ENCODE measurements at places on chromosomes 4 and X.
A peak's percentile ranks its signal among the peaks of the same experiment; 100 is the strongest.

- no peak for DNase-seq
Measured at GRCh38 chr4:35802644-35803043, 441.7 kb downstream of the ARAP2 start.

DNA sequence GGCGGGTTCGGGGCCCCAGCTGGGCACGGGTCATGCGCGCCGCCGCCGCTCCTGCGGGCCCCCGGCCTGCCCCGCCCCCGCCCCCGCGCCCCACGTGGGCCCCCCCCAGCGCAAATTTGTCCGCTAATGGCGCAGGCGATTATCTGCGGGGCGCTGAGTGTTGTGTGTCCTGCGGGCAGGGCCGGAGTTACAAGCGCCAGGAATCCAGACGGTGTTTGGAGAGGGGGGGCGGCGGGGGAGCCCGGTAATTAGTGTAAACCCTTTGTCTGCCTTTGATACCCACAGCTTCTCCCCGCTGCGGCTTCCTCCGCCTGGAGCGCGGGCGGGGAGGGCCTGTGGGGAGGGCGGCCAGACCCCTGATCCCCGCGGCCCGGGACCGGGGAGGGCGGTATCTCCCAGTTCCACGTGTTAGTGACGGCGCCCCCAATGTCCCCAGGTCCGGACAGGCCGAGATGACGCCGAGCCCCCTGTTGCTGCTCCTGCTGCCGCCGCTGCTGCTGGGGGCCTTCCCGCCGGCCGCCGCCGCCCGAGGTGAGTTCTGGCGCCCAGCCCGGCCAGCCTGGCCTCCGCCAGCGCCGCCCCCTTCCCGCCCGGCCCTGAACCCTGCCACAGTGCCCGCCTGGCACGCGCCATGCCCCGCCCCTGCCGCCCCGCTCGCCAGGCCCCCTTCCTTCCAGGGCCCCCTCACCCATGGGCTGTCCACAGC lies 761 bp downstream of the FGFRL1 start:
- DNase-seq = peak; percentile 31

DNA sequence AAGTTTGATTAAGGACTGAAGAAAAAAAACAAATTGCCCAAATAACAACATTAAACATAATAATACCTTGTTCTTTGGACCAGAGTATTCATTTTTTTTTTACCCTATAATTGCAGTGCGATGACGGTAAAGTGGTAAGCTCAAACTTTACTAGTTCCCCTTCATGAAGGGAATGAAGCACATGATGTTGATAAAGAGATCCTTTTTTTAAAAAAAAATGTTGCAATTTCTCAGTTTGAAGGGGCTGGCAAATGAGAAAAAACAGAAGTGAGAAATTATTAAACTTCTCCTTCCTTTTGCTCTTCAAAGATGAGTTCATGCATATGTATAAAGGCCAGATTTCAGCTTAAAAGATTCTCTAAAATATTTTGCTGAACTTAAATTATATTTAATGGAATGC lies 231.7 kb downstream of the C4orf33 start:
- DNase-seq = no peak

GRCh38 chr4:85600501-85600900 lies 125.6 kb downstream of the ARHGAP24 start:
- no peak for DNase-seq

DNA sequence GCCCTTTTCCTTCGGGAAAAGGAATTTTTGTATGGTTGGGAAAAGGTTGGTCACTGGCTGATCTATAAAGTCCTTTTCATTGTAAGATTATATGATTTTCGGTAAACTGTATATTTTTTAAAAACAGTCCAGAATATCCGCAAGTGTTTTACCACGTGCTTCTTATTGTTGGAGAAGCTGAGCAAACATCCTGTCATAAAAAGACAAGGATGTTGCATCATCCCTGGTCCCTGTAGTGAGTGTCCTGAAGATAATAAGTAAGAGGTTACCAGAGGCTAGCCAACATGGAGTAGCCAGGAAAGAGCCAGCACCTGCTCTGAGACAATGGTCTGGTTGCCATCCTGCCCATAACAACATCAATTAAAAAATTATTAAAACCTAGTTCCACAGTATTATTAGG lies 5.1 kb downstream of the CXCL9 start:
- no peak for DNase-seq

GRCh38 chrX:149758068-149758714 lies 15.7 kb upstream of the HSFX1 start:
- no peak for DNase-seq

GRCh38 chrX:94430091-94430490 lies 756.1 kb downstream of the FAM133A start:
- DNase-seq = no peak

- no peak for DNase-seq
Measured at GRCh38 chrX:18041656-18042055, 179.0 kb downstream of the BEND2 start.

DNA sequence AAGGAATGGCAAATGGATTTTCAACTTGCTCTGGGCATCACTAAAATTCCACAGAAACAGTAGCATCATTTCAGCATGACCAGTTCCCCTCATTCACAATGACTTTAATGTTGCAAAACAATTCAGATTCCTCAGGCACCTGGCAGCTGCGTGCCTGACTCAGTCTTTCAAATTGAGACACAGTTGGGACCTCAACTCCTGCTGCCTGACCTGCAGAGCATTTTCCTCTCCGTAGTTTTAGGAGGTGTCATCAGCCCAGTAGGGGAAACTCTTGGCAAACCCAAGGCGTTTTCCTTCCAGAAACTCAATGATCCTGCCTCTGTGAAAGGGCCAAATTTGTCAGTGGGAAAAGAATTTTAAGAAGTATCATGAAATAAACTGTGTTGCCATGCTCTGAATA lies 388.9 kb downstream of the SPRY1 start:
- no peak for DNase-seq

- DNase-seq = no peak
Measured at GRCh38 chrX:39220952-39221351, 419.7 kb downstream of the MID1IP1 start.

All from naive thymus-derived CD8-positive, alpha-beta T cell (primary cell).